ENCODE measurements at places on chromosomes 12 and 14.
A peak's percentile ranks its signal among the peaks of the same experiment; 100 is the strongest.

DNA sequence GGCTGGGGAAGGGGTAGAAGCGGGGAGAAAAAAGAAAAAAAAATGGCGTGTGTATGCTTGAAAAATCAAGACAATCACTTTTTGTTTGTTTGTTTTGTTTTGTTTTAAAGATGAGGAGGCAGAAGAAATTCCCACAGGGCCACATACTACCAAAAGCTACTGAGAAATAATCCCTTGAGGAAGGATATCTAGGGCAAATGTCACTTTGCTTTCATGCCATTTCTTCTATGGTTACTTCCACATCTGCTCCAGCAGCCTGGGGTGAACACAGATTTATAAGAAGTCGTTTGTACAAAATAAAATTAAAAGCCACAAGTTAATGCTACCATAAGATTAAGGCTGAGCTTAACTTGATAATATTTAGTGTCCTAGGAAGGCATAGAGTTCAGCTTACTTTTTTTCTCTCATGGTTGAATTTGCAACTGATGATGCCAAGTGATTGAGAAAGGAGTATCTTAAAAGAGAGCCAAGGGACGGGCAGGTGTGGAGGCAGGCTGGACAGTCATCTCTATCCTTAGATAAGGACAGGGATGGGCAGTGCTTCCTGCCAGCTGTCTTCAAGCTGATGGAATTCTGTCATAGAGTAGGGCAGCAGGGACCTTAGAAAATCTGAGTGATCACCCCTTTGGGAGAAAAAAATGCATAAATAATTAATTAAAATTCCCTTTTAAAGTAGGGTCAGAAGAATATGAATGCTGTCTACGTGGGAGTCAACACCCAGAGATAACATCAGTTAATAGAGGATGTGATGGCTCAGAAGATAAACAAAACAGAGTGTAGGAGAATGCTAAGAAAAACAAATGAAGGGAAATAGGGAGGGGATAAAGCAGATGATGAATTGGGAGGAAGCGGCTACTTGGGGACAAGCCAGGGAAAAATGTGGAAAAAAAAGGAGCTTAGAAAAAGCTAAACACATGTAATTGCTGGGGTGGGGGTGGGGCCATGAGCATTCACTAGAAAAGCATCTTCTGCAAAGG, 57.1 kb downstream of the DYRK2 start:
- no peak overlapping the region for H3K4me3 ChIP-seq
- no peaks in the 10 kb centered on the region for H3K4me1 ChIP-seq
- DNase-seq, result no peak
- no peaks in the 10 kb centered on the region for H3K27me3 ChIP-seq

GRCh38 chr12:78388461-78388860, 476.1 kb upstream of the SYT1 start:
- H3K4me3 ChIP-seq, result no peak overlapping the region
- no peaks in the 10 kb centered on the region for H3K27me3 ChIP-seq
- DNase-seq, result no peak
- H3K4me1 ChIP-seq, result no peaks in the 10 kb centered on the region

DNA sequence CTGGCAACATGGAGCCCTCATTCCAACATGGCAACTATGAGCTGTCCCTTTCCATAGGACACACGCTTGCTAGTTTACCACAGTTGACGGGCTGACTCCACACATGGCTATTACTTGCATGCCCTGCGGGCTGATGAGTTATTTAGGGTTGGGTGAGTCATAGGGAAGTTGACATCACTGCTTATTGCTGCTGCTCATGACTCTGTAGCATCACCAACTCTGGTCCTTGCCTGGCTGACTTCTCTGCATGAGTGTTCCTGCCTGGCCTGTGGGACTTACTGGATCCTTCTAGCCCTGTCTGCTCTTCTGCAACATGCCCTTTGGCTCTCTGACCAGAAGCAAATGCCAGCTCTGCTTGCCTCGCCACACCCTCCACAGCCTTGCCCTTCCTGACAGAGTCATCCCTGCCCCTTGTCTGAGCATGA, 199.5 kb downstream of the ANO6 start:
- H3K27me3 ChIP-seq, result no peaks in the 10 kb centered on the region
- no peak overlapping the region for H3K4me3 ChIP-seq
- no peaks in the 10 kb centered on the region for H3K4me1 ChIP-seq

GRCh38 chr14:87990682-87991081, 2.3 kb downstream of the GALC start:
- no peak for DNase-seq
- H3K27ac ChIP-seq, result no peak overlapping the region
- H3K36me3 ChIP-seq, result no peaks in the 10 kb centered on the region
- no peaks in the 10 kb centered on the region for H3K27me3 ChIP-seq
- H3K4me3 ChIP-seq, result no peak overlapping the region

DNA sequence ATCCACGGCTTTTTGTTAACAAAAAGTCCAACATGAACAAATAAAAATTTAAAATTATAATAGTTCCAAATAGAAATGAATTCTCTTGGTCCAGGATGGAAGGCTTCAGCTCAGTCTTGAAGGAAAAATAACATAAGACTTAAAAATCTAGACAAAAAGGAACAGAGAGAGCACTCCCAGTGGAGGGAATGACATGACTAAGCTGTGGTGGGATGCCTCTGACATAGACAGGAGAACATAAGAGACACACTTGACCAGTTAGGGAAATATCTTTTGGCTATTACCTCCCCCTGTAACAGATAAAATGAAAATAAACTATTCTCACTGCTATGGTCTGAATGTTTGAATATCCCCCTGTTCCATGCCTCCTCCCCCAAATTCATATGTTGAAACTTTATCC, 106.8 kb downstream of the BBS10 start:
- no peaks in the 10 kb centered on the region for H3K4me1 ChIP-seq
- no peak overlapping the region for H3K4me3 ChIP-seq
- no peak for DNase-seq
- H3K27ac ChIP-seq, result no peak overlapping the region

DNA sequence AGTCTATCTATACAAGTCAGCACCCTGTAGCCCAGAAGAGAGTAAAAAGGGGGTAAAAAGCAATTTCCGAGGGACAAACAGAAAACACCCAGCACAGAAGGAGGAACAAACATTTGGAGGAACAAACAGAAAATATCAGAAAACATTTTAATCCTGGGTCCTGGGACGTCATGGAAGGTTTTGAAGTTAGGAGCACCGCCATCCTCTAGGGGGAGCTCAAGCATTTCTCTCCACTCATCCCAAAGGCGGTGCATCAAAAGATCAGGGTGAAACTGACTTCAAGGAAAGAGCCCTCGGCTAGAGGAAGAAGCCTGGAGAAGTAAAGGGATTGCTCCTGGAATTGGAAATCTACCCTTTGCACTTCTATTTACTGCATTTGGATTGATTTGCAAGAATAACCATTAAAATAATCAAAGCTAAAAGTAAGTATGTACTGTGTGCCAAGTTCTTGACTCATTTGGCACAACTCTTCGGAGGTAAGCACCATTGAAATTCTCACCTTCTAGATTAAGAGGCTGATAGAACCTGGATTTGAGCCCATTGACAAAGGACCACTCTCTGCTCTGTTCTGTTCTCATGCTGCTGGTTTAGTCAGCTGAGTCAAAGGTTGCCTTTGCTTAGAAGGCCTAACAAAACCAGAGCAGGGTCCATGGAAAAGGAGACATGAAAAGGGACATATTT, 17.2 kb upstream of the POC1B start:
- H3K4me1 ChIP-seq, result no peaks in the 10 kb centered on the region
- no peak overlapping the region for H3K27ac ChIP-seq
- no peaks in the 10 kb centered on the region for H3K36me3 ChIP-seq
- no peak overlapping the region for H3K4me3 ChIP-seq

DNA sequence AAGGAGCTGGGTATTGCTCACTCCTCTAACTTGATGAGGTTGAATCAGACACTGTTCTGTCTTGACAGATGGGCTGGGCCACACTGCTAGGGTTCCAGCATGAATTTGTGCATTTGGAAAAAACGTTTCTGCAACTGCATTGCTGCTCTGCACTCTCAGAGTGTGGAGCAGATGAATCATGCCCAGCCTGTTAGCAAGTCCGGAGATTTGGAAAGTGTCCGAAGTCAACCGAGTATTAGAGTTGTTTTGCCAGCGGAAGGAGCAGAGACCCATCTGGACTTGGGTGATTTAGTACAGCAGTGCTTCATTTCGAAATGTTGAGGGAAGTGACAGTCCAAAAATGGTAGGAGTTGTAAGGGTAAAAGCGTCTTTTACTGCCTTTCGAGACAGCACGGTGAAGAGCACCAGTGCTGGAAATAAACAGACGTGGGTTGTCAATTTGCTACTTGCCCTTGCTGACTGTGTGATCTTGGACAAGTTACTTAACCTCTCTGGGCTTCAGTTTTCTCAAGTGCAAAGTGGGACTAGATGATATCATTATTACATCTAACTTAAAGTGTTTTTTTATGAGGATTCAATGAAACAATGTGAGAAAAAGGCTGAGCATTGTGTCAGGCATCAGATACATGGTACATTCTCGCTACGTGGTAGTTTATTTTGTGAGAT, 139.5 kb downstream of the CHST11 start:
- H3K36me3 ChIP-seq, result no peaks in the 10 kb centered on the region
- no peak overlapping the region for H3K4me3 ChIP-seq
- no peaks in the 10 kb centered on the region for H3K27me3 ChIP-seq
- DNase-seq, result no peak

GRCh38 chr14:80350707-80351106, 139.4 kb upstream of the DIO2 start:
- H3K36me3 ChIP-seq, result no peaks in the 10 kb centered on the region
- no peaks in the 10 kb centered on the region for H3K4me1 ChIP-seq
- no peak for DNase-seq
- no peak overlapping the region for H3K27ac ChIP-seq

DNA sequence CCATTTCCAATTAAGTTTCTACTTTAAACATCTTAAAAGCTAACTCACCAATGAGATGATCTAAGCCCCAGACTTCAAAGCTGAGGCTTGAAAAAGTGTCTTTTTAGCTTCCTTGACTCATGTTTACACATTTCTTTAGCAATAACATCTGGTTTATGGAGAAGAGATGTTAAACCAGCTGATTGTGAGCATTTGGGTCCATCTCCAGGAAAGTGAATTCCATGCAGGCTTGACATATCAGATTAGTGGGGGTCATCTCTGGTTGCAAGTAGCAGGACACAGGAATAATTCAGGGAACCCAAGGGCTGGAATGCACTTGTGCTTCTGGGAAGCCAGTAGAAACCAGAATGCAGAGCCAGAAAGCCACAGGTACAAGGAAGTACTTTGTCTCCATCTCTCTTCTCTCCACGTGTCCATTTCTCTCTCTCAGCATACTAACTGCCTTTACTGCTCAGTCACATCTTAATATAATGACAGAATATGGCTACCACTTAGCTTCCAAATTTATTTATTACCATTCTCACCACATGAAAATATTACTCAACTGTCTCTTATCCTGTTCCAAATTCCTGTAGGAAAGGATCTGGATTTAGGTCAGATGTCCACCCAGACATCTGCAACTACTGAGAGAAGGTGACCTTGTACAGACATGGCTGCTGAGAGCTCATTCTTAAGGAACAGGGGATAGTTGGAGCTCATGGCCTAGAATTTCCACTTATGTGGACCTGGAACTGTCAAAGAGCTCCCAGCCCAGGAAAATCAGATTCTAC, 104.4 kb downstream of the SCN8A start:
- no peak overlapping the region for H3K4me3 ChIP-seq
- H3K4me1 ChIP-seq, result no peaks in the 10 kb centered on the region
- no peaks in the 10 kb centered on the region for H3K27me3 ChIP-seq
- no peak for DNase-seq

- H3K36me3 ChIP-seq, result no peaks in the 10 kb centered on the region
- H3K27me3 ChIP-seq, result no peaks in the 10 kb centered on the region
- H3K4me3 ChIP-seq, result no peak overlapping the region
- no peaks in the 10 kb centered on the region for H3K4me1 ChIP-seq
- no peak overlapping the region for H3K27ac ChIP-seq
- DNase-seq, result no peak
These were observed 53.0 kb downstream of the PKP2 start for GRCh38 chr12:32843528-32844095.

- no peaks in the 10 kb centered on the region for H3K27me3 ChIP-seq
- peak; percentile 43 for DNase-seq
- H3K27ac ChIP-seq, result peak overlapping the region; percentile 83
- no peaks in the 10 kb centered on the region for H3K36me3 ChIP-seq
- peak overlapping the region; percentile 77 for H3K4me3 ChIP-seq
- no peaks in the 10 kb centered on the region for H3K4me1 ChIP-seq
These were observed 663 bp downstream of the NCKAP5L start for GRCh38 chr12:49827401-49828099.

- H3K27ac ChIP-seq, result no peak within 1 kb of the TSS
- DNase-seq, result peak; percentile 25
- no peaks in the 10 kb centered on the region for H3K27me3 ChIP-seq
- H3K4me1 ChIP-seq, result peaks cover 6% of the 10 kb centered on the region
- H3K36me3 ChIP-seq, result no peaks in the 10 kb centered on the region
- peak within 1 kb of the TSS; percentile 20 for H3K4me3 ChIP-seq
These were observed at the start of gene KRT80 for GRCh38 chr12:52191841-52192791. KRT80 (minus strand) TSS chr12:52192014; CDS start chr12:52191902, 112 bp downstream.

- no peaks in the 10 kb centered on the region for H3K36me3 ChIP-seq
- no peak overlapping the region for H3K4me3 ChIP-seq
- DNase-seq, result peak; percentile 52
These were observed 8.1 kb downstream of the LRRC43 start for GRCh38 chr12:122190842-122191668.

DNA sequence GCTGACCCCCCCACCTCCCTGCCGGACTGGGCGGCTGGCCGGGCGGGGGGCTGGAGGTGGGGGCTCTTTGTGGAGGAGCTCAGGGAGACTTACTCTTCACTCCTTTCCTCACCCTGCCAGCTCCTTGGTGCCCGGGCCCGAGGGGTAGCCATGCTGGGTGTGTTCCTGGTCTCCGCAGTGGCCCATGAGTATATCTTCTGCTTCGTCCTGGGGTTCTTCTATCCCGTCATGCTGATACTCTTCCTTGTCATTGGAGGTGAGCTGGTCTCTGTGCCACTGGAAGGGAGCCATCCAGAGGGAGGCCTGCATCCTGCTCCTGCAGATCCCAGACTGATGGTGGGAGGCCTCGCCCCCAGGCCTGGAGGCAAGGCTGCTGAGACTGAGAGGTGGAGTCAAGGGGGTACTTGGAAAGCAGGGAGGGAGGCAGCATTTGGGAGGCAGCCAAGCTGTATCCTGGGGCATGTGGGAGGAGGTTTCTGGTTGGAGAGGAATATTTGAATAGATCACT, 19.7 kb downstream of the SOAT2 start:
- no peak for DNase-seq
- no peak overlapping the region for H3K27ac ChIP-seq
- H3K4me3 ChIP-seq, result no peak overlapping the region
- H3K4me1 ChIP-seq, result no peaks in the 10 kb centered on the region
- H3K36me3 ChIP-seq, result no peaks in the 10 kb centered on the region
- H3K27me3 ChIP-seq, result no peaks in the 10 kb centered on the region

- H3K4me1 ChIP-seq, result no peaks in the 10 kb centered on the region
- H3K4me3 ChIP-seq, result no peak overlapping the region
- no peaks in the 10 kb centered on the region for H3K36me3 ChIP-seq
- no peak for DNase-seq
- no peak overlapping the region for H3K27ac ChIP-seq
These were observed 6.6 kb downstream of the TAPBPL start for GRCh38 chr12:6458281-6459003.

DNA sequence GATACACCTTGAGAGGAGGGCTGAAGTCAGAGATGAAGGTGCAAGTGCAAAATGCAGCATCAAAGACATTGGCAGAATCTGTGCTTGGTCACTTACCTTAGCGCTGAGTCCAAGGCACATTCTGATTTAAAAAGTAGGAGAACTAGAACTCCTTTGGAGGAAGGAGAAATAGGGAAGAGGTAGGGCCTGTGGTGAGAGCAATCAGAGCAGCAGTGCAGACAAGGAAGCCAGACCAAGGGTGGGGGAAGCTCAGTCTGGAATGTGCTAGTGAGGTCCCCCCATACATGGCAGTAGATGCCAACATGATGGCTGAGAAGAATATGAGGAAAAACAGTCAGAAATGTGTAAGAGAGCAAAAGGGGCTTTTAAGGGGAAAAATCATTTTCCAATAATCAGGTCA, 206.5 kb downstream of the SSPN start:
- H3K27ac ChIP-seq, result no peak overlapping the region
- no peaks in the 10 kb centered on the region for H3K27me3 ChIP-seq
- no peak overlapping the region for H3K4me3 ChIP-seq
- DNase-seq, result no peak
- no peaks in the 10 kb centered on the region for H3K4me1 ChIP-seq
